NCI-H748 treated with DMSO at 0.1 percent for 48 hours (cell line): ENCODE measurements at places on chromosomes 11 and 22.
A peak's percentile ranks its signal among the peaks of the same experiment; 100 is the strongest.

DNA sequence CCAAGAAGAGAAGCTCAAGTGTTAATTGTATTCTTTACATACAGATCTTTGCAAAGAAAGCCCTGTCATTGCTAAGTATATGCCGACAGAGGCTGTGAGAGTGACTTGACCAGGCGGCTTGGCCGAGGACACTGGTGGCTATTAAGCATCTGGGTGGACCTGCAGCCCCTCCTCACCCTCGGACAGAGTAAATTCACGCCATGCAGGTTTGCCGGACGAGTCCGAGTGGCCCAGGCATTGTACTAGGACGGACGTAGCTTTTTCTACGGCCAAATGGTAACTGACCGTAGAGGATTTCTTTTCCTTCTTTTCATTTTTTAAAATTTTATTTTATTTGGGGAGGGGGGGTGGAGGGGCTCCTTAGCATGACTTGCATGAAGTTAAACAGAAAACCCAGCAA lies 47.0 kb downstream of the KCNC1 start:
- no peak for DNase-seq

- DNase-seq = no peak
Measured at GRCh38 chr11:122785031-122785541, 53.2 kb upstream of the CRTAM start.

DNA sequence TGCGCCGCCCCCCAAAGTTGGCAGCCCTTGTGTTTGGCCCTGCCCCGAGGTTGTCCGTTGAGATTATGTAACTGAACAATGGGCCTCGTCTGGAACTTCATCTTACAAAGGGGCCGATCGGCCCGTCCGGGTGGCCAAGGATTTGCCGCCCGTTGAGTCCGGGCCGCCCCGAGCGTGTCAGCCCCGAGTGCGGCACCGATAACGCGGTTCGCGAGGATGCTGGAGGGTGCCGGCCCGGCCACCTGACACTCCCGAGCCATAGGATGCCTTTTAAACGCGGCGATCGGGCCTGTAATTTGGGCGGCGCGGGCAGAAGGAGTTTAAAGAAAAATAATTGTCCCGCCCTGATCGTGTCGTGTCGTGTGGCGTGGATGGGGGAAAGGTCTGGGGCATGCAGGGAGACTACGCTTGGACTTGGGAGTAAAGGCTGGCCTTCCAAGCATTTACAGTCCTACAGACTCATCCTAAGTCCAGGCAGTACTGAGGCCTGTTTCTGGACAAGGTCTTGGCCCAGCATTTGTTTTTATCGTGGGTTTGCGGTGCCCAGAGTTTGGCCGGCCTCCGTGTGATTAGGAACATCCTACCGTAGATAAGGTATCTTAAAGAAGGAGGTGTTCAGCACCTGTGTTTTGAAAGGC lies 1.3 kb downstream of the WEE1 start:
- no peak for DNase-seq

- no peak for DNase-seq
Measured at GRCh38 chr11:104765401-104766095, 132.7 kb downstream of the CASP12 start.

DNA sequence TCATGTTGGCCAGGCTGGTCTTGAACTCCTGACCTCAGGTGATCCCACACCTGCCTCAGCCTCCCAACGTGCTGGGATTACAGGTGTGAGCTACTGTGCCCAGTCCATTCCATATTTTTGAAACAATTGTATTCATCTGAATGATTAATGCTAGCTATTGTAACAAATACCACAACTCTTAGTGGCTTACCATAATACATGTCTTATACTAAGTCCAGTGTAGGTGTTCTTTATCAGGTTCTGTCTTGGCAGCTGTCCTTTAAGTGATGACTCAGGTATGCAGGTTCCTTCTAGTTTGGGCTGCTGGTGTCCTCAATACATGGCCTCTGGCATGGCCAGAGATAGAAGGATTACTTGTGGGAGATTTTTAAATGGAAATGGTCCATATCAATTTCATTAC lies 39.0 kb downstream of the UVRAG start:
- no peak for DNase-seq

DNA sequence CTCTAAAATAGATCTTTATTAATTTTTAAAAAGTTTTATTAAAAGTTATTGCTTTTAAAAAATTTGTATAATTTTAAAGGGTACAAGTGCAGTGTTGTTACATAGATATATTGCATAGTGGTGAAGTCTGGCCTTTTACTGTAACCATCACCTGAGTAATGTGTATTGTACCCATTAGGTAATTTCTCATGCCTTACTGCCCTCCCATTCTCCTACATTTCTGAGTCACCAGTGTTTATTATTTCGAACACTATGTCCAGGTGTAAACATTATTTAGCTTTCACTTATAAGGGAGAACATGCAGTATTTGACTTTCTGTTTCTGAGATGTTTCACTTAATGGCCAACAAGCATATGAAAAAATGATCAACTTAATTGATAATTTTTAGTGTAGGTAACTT lies 2.3 kb downstream of the OR51G1 start:
- no peak for DNase-seq

GRCh38 chr11:58928691-58929090 lies 10.6 kb upstream of the GLYATL1 start:
- DNase-seq = peak; percentile 53

- DNase-seq = no peak
Measured at GRCh38 chr22:20763630-20764470, 10.1 kb upstream of the SERPIND1 start.

DNA sequence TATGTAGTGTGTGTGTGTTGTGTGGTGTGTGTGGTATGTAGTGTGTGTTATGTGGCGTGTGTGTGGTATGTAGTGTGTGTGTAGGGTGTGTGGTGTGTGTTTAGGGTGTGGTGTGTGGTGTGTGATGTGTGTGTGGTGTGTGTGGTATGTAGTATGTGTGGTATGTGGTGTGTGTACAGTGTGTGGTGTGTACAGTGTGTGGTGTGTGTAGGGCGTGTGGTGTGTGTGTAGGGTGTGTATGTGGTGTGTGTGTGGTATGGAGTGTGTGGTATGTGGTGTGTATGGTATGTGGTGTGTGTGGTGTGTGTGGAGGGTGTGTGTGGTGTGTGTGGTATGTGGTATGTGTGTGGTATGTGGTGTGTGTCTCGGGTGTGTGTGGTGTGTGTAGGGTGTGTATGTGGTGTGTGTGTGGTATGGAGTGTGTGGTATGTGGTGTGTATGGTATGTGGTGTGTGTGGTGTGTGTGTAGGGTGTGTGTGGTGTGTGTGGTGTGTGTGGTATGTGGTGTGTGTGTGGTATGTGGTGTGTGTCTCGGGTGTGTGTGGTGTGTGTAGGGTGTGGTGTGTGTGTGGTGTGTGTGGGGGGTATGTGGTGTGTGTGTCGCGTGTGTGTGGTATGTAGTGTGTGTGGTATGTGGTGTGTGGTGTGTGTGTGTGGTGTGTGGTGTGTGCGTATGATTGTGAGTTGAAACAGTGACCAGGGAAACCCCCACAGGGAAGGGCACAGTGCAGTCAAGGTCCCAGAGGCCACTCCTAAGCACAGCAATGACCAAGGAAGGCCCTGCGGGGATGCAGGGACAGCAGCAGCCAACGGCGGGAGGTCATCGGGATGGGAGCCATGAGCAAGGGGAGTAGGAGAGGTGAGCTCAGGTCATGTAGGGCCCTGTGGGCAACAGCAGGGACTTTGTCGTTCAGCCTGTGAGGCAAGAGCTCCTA lies 2.9 kb upstream of the PPP6R2 start:
- DNase-seq = no peak

GRCh38 chr11:128841461-128842072 lies 25.5 kb downstream of the KCNJ1 start:
- DNase-seq = no peak

DNA sequence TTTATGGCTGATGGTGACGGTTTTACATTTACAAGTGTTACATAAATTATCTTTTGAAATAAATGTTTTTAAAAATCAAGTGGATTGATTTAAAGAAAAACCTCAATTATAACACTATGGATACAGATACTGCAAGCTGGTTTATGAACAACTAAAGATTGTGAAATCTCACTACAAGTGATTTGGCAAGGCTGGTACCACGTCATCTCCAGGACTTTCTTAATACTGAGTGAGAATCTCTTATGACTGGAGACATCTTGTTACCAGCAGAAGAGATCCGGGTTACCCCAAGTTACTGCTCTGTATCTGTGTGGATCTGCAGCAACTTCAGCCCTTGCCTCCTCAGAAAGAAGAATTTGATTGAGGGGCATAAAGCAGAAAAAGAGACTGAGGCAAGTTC lies 452.9 kb downstream of the MN1 start:
- no peak for DNase-seq

DNA sequence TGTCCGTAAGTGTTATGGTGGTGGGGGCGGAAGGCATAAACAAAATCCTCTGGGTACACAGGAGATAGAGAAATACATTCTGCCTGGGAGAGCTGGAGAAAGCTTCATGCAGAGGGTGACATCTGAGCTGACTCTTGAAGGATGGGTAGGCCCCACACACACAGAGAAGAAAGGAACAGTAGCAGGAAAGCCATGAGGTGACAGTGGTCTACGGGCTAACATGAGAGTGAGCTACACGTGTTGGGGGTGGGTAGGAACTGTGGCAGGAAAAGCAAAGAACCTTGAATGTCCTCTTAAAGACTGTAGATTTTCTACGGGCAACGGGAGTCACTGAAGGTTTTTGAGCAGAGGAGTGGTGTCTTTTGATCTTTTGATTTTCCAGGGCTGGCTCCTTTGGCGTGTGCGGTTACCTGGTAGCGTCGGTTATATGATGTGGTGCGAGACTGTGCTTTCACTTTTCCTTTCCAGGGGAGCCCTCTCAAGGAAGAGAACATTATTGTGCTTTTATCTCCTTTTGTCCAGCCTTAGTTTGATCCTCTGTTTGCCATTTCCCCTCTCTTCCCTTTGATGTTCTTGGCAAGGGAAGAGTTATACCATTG lies 39.7 kb downstream of the ADAMTS8 start:
- DNase-seq = no peak

- no peak for DNase-seq
Measured at GRCh38 chr22:20021196-20022181, 579 bp downstream of the TANGO2 start.

GRCh38 chr11:76665172-76665571 lies 5.4 kb downstream of the LRRC32 start:
- DNase-seq = no peak

DNA sequence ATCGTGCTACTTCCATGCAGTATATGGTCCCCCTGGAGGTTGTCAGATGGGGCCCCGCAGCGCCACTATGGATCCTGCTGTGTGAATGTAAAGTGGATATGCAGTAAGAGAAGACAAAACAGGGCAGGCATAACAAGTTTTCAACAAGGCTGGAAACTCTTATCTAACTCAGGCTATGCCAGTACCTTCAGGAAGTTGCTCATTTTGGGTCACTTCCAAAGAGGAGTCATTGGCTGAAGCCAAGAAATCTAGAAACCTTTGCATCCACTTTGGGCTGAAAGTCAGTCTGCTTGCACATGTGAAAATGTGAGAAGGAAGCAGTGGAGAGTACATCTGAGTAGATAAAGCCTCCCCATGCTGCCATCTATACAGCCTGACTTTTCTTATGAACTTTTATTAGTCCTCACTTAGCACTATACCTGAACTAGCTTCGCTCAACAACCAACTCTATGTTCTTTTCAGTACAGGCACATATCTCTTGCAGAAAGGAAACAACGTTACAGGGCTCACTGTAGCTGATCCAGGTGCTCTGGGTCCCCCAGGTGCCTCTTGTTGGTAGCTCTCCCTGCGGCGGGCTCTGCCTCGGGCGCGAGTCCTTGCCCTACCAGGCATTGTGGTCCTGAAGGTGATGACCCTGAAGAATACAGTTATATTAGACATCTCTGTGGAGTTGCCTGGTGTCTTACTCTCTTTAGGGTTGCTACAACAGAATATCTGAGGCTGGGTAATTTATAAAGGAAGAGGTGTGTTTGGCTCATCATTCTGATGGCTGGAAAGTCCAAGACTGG lies 12.4 kb downstream of the PIWIL3 start:
- DNase-seq = no peak

DNA sequence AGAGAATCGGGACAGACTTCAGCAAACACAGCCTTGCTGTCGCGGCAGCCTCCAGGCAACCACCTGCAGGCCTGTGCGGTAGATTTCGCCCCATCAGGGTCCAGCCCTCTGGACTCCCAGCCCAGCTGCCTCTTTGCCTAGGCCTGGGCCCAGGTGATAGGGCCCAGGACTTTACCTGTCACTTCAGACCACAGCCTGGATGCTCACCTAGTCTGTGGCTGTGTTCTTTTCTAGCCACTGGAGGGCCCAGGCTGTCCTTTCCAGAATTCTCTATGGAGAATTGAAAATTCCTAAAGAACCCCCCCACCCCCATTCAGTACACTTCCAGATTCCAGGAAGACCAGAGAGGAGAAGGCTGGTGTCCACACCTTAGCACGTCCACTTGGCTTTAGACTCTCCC lies 30.6 kb upstream of the RAB1B start:
- DNase-seq = no peak

- no peak for DNase-seq
Measured at GRCh38 chr22:25027043-25027906, 74.8 kb downstream of the KIAA1671 start.

DNA sequence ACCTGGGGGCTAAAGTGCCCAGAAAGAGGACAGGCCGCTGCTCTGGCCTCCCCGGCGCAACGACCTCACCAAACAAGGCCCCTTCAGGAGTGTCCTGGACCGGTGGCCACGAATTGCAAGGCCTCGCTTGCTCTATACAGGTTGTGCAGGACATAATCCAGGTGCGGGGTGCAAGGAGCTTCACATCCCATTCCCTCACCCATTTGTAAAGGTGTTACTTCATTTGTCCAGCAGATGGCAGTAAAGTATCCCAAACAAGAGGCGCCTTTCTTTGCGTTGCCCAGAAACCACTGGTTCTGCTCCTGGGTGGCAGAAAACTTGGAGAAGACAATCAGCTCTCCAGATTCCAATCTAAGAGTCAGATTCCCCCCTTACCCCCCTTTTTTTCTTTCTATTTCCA lies 35.9 kb upstream of the PRDM11 start:
- peak; percentile 73 for DNase-seq

- no peak for DNase-seq
Measured at GRCh38 chr11:109062871-109063270, 359.1 kb upstream of the C11orf87 start.

GRCh38 chr22:24803064-24803542 lies 2.9 kb upstream of the SGSM1 start:
- DNase-seq = no peak

DNA sequence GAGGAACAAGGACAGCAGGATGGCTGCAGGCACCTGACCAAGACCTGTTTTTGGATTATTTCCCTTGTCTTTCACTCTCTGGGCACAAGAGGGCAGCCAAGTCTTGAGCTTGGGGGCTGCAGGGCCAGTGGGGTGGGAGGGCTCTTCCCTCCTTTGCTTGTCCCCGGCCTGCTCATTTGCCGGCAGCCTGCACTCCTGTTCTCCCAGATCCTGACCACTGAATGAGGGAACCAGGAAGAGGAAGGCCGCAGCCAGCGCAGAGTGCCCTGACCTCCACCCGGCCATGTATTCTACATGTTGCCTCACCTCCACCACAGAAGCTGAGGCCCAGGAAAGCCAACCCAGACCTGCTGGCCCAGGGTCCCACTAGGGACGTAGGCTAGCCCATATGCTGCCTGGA lies 15.5 kb upstream of the NNMT start:
- DNase-seq = peak; percentile 24

DNA sequence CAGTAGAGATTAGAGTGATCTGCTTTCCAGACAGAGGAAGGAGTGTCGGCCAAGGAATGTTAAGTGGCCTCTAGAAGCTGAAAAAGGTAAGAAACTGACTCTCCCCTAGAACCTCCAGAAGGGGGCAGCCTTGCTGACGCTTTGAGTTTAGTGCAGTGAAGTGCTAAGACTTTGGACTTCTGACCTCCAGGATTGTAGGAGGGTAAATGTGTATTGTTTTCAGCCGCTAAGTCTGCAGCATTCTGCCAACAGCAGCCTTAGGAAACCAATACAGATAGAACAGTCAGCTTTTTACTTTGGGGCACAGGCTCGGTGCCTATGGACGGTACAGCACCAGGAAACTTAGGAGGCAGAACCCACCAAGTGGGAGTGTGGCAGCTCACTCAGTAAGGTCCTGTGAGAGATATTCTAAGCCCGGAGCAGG lies 3.6 kb upstream of the TBC1D22A start:
- peak; percentile 20 for DNase-seq
